ENCODE measurements at places on chromosomes 5 and 9. TPM values are rescaled to one million over a fixed set of nuclear protein-coding genes. Genes with fewer than 3 reads are reported as not detected.

The OTULINL gene
- 8.8 TPM for total RNA-seq

GRCh38 chr9:89544279-89544661, 46.4 kb upstream of the SEMA4D start:
- DNase-seq, result no peak

DNA sequence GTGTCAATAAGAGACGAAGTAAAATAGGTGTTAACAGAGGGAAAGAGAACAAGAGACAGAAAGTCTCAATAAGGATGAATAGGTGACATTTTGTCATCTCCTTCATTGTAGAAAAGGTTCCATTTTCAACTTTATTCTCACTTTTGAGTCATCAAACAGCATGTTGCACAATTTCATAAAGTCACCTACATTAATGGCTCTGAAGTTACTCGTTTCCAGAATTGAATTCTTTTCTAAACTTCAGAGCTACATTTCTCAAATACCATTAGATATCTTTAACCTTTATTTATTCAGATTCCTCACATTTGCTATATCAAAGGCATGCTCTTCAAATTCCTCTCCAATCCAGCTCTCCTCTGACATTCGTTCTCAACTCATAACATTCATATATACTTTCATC, 13.1 kb downstream of the ADAMTS6 start:
- no peak for DNase-seq

GRCh38 chr5:100004969-100005368, 530.2 kb upstream of the FAM174A start:
- DNase-seq, result no peak

DNA sequence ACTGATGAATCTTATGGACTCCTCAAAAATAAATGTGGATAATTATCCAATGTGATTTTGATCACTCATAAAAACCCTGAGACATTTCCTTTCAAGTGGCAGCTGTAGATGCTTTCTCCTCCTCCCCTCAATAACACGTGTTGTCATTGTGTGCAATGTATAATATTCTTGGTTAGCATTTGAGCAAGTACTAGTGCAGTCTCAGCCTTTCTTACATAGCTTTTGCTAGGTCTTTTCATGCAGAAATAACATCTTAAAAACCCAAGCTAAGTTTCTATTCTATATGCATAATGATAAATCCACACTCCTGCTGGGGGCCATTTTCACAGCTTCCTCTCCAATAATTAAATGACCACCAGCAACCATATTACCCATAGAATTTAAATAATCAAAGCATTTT, 1835.2 kb upstream of the NUDT12 start:
- no peak for DNase-seq

DNA sequence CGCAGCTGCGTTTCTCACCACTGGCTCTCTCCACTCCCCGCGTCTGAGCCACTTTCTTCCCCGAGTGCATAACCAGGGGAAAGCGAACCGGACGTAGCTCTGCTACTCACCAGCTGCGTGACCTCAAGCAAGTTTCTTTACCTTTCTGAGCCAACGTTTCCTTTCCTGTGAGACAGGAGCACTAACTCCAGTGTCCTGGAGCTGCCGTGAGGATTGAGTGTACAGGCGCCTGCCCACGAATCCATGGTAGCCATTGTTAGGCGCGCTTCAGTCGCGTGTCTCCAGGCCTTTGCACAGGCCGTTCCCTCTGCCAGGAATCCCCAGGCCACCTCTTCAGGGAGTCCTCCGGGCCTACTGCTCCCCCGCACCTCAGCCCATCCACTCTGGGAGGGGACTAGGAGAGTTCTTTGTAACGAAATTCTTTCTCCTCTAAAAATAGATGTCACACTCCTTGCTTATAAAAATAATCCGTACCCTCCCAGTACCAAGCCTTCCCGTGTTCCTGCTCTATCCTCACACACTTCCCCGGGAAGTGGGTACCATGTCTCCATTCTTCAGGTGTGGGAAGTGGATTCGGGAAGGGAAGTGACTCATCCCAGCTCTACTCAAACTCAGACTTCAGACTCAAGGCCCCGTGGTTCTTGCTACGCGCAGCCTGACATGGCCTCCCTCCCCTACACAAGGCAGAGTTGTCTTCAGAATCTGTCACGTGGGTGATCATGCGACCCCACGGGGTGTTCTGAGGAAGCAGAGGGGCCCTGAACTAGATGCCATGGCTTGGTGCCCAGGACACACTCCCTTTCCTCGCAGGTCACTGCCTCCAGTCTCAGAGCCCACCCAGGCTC, 16.1 kb upstream of the CRB2 start:
- DNase-seq, result no peak

GRCh38 chr5:132464156-132464939, 26.2 kb downstream of the IRF1 start:
- DNase-seq, result no peak

The SLC6A7 gene
- not detected for total RNA-seq

The CCDC112 gene
- total RNA-seq, result 13.7 TPM

DNA sequence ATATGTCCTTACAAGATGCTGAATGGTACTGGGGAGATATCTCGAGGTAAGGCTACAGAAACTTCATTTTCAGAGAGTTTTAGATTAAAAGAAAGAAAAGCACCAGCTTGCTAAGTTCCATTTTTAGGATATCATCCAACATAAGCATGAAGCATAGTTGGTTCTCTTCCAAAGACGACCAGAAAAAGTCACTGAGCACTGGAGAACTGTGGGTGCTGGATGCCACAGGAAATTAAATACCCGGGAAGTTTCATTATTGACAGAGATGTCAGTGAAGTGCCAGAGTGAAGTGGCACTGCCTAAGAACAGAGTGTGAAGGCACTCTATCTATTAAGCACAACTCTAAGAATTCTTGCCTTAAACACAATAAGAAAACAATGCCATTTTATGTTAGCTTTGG, 76.8 kb downstream of the PIK3R1 start:
- no peak for DNase-seq

DNA sequence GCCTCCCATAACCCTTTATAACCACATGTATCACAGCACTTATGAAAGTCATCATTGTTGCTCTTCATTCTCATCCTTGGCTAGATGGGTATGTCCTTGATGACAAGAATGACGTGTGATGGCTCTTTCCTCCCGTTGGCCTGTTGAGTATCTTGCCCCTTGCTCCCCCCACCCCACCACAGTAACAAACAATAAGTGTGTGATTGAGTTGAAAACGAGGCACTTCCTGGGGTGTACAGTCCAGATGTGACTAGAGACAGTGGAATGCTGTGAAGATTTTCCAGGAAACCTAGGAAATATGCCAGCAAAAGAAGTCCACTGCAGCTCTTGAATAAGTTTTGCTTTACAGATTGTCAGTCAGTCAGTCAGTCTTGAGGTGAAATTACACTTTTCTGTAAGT, 262.5 kb downstream of the ELAVL2 start:
- no peak for DNase-seq

DNA sequence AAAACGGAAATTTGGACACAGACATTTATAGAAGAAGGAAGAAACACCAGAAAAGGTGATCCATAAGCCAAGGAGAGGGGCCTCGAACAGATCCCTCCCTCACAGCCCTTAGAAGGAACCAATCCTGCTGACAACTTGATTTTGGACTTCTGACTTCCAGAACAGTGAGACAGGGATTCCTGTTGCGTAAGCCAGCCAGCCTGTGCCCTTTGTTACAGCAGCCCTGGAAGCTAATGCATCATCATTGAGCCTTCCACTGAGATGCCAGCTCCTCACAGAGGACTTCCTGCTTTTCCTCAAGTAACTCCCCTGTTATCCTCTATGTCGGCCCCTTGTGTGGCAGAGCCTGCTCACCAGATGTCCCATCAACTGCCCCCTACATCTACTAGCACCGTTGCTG, 94.1 kb downstream of the JMY start:
- DNase-seq, result no peak

DNA sequence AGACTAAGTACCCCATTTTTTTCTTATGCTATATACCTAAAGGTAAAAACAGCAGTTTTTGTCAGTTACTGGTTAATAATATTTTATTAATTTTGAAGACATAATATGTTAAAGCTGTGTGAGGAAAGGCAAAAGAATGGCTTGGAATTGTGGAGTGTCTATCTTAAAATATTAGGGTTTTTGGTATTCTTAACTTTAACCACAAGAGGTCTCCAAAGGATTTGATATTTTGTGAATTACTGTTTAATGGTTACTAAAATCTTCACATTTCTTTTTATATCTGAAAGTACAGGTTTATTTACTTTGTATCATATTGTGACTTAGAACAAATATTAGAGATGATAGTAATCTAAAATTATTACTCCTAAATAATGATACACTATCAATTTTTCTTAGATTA, 32.0 kb upstream of the DHFR start:
- DNase-seq, result peak; percentile 2

- no peak for DNase-seq
These were observed 1309.2 kb upstream of the C9orf72 start for GRCh38 chr9:28882529-28882928.

DNA sequence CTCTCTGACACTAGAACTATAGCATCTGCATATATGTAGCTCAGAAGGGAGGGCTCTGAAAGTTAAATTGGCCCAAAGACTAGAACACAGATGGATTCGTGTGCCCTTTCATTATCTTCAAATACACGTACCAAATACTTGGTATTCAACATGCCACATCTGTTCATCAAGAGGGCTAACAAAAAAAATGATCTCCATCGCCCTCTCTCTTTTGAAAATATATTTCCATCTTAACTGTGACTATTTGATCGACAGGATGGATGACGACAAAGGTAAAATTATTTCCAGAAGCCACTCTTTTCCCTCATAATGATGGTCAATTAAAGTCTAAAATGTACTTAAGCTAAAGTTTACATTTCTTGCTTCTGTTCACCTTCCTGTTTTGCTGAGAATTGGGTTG, 77.0 kb downstream of the SEMA6A start:
- DNase-seq, result no peak

GRCh38 chr5:98398465-98398864, 375.0 kb upstream of the RGMB start:
- no peak for DNase-seq

DNA sequence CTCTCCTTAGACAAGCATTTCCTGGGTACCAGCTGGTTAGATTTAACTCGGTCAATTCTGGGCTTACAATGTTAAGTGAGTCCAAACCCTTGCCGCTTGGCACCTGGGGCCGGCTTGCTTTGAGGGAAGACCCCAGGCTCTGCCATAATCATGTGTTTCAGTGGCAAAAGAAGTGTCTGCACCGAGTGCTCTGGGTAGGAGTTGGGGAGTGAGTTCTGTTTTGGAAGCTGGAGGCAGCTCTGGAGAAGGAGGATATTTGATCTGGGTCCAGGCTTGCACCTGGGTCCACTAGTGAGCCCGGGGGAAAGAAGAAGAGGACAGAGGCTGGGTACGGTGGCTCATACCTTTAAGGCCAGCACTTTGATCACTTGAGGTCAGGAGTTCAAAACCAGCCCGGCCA, 8.4 kb upstream of the OLFM1 start:
- no peak for DNase-seq

Data from HCT116 (cell line).